ENCODE measurements at places on chromosomes 4 and X. TPM values are rescaled to one million over a fixed set of nuclear protein-coding genes. Genes with fewer than 3 reads are reported as not detected.

The MAOA gene
- polyA plus RNA-seq = 0.37 TPM

GRCh38 chr4:175810073-175810730, 1.9 kb downstream of the GPM6A start:
- DNase-seq = no peak

GRCh38 chr4:126097155-126097799, 782.5 kb downstream of the FAT4 start:
- no peak for DNase-seq

The TCEAL5 gene
- not detected for polyA plus RNA-seq

The NLRP2B gene
- polyA plus RNA-seq = not detected

GRCh38 chrX:3757510-3758025, 44.1 kb upstream of the PRKX start:
- DNase-seq = no peak

DNA sequence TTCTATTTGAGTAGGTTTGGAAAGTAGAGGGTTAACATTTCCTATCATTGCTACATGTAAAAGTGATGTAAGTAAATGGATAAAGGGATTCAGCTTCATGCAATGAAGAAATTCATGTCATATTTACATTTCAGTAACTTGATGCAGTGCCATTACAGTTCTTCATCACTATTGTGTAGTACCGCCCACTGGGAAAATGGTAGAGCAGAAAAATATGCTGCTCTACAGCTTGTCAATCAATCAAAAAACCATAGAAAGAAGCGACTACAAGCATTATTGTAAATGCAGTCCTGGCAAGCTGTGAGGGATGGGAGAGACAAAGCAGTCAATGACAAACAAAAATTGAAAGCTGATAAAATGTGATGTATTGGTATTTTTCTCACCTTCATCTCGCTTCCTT, 1597.9 kb downstream of the RPA4 start:
- DNase-seq = no peak

All from AG04450 (cell line).